ENCODE measurements at places on chromosomes 5 and 9.
A peak's percentile ranks its signal among the peaks of the same experiment; 100 is the strongest.

GRCh38 chr9:8850914-8851313 lies 1051.3 kb upstream of the DMAC1 start:
- no peak for DNase-seq

- DNase-seq: no peak
Observed at GRCh38 chr5:16869821-16870796, 66.0 kb downstream of the MYO10 start.

- DNase-seq: peak; percentile 88
Observed at GRCh38 chr5:172274951-172275753, 8.4 kb downstream of the UBTD2 start.

DNA sequence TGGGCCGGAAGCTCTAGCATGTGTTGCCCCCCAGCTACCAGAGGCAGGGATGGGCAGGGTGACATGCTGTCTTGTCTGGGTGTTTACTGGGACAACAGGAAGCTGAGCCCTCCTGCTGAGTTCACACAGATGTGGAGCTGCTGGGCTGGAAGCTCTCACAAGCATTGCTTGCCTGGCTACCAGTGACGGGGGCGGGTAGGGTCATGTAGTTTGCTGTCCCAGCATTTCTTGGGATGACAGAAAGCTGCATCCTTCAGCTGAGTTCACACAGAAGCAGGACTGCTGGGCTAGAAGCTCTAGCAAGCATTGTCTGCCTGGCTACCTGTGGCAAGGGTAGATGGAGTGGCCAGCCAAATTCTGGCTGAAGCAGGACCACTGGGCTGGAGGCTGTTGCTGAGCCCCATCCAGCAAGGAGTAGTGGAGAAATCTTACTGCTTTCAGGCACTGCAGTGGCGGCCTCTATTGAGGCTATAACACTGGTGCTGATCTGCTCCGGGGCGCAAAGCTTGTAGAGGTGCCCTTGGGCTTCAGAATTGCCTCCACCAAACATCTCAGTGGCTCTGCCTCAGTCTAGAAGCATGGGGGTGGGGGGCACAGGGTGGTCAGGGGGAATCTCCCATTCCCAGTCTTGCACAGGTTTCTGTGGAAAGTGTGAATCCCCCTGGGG lies 25.1 kb downstream of the POLK start:
- no peak for DNase-seq

- no peak for DNase-seq
Observed at GRCh38 chr5:107868650-107869409, 198.1 kb upstream of the EFNA5 start.

- no peak for DNase-seq
Observed at GRCh38 chr9:136254381-136255165, 9.0 kb upstream of the QSOX2 start.

- DNase-seq: peak; percentile 35
Observed at GRCh38 chr9:33164138-33164809, 2.9 kb downstream of the B4GALT1 start.

DNA sequence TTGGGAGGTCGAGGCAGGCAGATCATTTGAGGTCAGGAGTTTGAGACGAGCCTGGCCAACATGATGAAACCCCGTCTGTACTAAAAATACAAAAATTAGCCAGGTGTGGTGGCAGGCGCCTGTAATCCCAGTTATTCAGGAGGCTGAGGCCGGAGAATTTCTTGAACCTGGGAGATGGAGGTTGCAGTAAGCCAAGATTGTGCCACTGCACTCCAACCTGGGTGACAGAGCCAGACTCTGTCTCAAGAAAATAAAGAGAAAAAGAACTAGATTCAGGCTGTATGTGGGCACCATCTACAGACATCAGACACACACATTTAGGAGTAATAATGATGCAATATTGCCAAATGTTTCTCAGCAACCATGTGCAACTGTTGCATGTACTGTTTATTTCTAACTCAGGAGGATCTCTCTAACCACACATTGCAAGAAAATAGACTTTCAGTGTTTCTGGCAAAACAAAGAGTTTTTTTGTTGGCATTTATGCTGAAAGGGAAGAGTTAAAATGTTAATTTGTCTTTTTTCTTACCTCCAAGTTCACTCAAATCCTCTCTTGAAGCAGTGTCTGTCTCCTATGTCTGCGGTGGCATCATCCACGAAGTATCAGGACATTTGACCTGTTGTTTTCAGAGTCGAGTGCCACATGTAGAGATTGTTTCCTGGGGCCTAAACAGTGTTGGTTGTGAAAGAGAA lies 5.1 kb upstream of the ORM1 start:
- no peak for DNase-seq
